Activated CD4-positive, alpha-beta T cell treated with anti-CD3 and anti-CD28 coated beads, Interleukin-2, amount 50 U/mL, for 48 hours (primary cell): ENCODE measurements at places on chromosomes 5 and 9.

DNA sequence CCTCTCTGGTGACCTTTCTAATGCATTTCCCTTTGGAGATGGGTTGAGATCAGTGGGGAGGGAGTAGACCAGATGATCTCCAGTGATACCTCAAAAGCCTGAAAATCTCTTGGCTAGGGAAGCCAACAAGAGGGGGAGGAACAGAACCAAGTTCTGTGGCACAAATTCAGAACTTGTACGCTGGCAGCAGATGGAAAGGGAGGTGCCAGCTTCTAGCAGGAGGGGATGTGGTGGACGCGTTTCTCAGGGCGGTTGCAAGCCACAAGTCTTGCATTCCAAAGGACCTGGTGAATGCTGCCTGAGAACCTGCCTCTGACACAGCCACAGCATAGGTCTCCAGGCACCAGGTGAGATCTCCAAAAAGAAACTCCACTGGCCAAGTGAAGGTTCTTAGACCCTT is 13.4 kb downstream of the SLIT3 start:
- DNase-seq, result no peak

GRCh38 chr5:172305380-172305779 is 21.8 kb upstream of the UBTD2 start:
- DNase-seq, result no peak

- no peak for DNase-seq
Observed at GRCh38 chr9:14424983-14425382, 111.0 kb upstream of the NFIB start.

DNA sequence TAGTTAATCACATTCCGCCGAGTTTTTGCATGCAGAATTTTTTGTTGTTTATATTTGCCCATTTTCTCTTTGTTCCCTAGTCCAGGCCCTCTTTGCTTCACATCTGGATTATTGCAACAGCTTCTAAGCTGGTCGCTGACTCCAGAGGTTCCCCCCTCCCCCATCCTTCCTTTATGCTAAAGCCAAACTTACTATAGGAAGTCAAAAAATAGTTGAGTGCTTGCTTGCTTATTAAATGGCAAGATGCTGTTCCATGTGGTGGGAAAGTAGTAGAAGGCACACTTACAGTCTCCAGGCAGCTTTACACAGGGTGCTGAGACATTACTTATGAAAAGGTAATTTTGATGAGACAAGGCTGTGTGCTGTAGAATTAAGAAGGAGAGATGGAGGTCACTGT is 1.3 kb downstream of the ZBTB34 start:
- DNase-seq, result no peak

DNA sequence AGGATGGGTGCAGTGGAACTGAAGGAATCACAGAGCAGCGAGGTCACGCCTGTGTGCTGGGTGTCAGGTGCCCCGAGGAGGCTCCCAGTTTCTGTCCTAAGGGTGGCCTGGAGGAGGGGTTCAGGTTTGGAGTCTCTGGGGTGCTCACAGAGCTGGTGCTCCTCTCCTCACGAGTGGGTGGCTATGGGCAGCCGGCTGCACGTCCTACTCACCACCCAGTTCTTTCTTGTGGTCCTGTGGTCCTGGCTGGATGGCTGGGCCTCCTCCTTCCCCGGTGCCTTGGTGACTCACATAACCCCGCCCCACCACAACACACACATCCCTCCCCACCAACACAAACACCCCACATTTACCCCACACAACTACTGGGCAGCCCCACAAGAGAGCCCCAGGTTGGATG is 9.9 kb upstream of the PTGS1 start:
- DNase-seq, result no peak

- peak; percentile 19 for DNase-seq
Observed at GRCh38 chr9:114098021-114098935, 814 bp downstream of the KIF12 start.

DNA sequence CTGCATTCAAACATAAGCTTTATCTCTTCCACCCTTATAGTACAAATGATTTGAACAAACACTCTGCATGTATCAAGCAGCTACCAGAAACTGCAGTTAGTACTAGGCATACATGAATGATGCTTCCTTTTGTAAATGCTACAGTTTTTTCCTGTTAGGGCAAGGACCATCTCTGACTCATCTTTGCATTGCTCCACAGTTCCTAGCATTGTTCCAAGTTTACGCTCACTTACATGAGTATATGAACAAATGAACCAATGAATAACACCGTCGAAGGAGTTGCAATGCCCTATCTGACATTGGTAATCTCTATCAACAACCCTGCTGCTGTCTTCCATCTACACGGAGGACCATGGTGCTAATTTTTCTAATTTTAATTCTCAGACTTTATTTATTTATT is 2.1 kb upstream of the ALDH7A1 start:
- DNase-seq, result no peak

DNA sequence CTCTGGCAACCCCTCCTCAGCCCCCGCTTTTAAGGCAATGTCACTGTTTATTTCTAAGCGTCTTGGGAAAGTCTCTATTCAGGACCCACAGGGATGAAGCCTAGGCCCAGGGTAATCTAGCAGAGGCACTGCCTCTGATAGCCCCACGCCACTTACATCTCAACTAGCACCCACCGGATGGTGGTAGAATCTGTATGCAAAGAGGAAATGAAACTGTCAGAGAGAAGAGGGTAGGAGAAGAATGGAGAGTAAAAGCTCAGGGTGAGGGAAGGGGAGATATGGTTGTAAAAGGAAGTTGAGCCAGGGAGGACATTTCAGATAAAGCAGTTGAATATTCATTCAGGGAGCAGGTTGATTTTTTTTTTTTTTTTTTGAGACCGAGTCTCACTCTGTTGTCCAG is 3.0 kb downstream of the FRRS1L start:
- DNase-seq, result no peak

- no peak for DNase-seq
Observed at GRCh38 chr5:59529239-59529638, 364.3 kb downstream of the PDE4D start.

DNA sequence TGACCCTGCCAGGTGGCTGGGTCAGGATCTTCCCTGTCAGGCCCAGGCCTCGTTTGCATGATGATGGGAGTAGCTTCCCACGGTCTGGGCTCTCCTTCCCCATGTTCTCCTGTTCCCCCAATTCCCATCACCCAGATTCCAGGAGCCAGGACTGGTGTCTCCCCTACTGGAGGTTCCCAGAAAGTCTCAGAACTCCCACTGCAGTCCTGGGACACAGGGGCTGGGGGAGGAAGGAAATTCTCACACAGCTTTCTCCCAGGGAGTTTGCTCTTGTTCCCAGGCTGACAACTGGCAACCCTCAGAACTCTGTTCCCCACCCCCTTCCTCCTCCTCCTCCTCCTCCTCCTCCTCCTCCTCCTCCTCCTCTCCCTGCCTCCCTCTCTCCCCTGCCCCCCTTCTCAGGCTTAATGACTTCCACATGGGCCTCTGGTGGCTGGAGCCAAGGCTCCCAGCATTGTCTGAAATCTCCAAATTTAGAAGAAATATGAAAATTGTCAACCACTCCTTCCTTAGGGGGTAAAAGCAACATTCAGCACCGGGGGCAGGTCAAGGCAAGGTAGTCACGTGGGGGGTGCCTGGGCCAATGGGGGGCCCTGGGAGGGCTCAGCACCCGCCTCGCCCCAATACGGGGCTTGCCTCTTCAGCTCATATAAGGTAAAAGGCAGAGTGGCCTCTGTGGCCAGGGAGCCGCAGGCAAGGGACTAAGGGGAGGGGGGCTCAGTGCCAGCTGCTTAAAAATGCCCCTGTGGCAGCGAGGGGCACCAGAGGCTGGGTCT is 27.3 kb upstream of the IL17B start:
- no peak for DNase-seq

DNA sequence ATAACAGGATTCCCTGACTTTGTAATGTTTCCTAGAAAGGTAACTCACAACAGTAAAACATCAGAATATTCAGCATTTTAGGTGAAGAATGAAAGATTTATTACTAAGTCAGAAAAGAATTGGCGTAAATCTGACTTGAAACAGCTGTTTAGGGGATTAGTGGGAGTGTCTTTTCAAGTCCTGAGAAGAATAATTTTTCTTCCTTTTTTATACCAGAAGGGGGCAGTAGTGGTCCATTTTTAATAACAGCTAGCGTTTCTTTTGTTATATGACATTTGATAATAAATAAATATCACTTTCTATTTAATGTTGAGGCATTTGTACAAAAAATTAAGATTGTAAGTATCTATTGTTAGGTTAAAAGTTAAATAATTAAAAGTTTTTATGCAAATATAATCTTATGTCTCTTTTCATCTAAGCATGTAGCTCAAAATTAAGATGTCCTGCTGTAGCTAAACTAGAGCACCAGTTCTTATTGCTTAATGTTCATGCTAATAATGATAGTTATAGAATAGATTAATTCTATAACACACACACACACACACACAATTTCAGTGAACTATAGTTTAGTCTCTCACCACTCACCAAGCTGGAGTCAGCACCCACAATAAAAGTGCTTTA is 258.7 kb upstream of the ARRDC3 start:
- DNase-seq, result no peak

DNA sequence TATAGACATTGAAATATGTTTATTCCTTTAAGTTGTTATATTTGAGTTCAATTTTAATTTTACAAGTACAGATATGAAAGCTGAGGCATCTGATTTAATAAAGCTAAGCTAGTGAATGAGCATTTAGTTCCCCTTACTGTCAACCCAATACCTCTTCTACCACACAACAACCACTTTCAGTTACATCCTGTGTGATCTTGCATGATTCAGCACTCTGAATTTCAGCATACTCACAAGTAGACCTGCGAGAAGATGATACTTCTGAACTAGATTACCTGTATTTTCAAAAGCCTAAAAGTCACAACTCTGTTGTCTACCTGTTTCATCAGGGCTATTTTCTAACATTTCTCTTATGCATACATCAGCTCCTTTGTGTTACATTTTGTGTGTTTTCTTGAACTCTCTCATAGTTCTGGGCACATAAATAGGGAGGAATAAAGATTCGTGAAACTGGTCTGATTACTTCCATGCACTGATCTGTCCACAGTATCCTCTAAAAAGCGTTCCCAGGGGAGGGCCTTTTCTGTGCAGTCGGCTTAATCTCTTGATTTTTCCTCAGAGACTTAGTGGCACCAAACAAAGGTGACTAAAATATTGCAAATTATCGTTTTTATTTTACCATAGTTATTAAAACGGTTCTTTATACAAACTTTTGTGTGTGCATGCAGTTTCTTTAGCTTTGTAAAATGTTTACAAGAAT is 2025.5 kb upstream of the NUDT12 start:
- no peak for DNase-seq

DNA sequence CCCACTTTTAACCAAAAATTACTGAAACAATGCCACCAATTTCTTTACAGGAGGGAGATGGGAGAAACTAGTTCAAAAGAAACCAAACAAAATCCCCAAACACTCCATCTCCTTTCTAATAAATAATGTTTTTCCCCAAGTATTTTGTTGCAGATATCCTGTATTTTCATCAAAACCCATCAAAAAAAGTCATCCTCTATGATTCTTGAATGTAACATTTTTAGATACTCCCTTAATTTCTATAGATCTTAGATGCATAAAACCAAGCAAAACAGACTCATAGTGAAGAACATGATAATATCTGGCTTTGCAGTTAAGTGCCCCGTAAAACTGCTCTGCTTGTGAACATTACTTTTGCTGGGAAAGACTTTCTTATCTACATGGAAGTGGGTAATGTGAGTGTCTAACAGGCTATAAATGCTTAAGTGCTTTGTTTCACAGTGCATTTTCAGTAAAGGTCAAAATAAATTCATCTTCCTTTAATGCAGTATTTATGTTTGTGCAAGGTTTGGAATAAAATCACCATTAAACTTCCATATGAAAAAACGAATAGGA is 77.3 kb upstream of the TBCA start:
- DNase-seq, result no peak

- DNase-seq, result no peak
Observed at GRCh38 chr9:83299094-83299493, 236.2 kb upstream of the RASEF start.

DNA sequence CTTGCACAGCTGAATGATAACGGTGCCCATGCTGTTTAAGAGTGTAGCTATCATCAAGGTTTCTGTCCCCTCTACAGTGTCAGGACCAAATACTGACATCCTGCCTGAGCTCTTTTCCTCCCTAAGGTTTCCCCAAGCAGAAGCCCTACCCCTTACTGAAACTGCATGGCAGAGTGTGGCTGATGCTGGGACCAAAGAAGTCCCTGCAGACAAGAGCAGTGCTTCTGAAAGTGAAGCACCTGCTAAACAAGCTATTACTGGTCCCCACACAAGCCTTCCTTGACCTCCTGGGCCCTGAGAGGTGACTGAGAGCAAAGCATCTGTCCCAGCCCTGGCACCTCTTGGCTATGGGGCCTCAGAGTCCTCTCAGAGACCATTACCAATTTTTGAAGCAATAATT is 56.1 kb downstream of the CFAP90 start:
- no peak for DNase-seq

- DNase-seq, result no peak
Observed at GRCh38 chr9:22654833-22655232, 208.2 kb downstream of the DMRTA1 start.

GRCh38 chr5:166430491-166431319 is 1860.7 kb upstream of the WWC1 start:
- no peak for DNase-seq

- DNase-seq, result no peak
Observed at GRCh38 chr5:180645274-180646204, 3.9 kb downstream of the FLT4 start.

- DNase-seq, result no peak
Observed at GRCh38 chr9:106127776-106128175, 433.4 kb downstream of the TMEM38B start.

- no peak for DNase-seq
Observed at GRCh38 chr5:116773926-116774325, 199.3 kb upstream of the SEMA6A start.
